Activated CD4-positive, alpha-beta memory T cell treated with anti-CD3 and anti-CD28 coated beads for 36 hours (primary cell): ENCODE measurements at places on chromosomes 2 and 18.

- no peak for DNase-seq
Measured at GRCh38 chr2:189312643-189313042, 128.6 kb upstream of the WDR75 start.

DNA sequence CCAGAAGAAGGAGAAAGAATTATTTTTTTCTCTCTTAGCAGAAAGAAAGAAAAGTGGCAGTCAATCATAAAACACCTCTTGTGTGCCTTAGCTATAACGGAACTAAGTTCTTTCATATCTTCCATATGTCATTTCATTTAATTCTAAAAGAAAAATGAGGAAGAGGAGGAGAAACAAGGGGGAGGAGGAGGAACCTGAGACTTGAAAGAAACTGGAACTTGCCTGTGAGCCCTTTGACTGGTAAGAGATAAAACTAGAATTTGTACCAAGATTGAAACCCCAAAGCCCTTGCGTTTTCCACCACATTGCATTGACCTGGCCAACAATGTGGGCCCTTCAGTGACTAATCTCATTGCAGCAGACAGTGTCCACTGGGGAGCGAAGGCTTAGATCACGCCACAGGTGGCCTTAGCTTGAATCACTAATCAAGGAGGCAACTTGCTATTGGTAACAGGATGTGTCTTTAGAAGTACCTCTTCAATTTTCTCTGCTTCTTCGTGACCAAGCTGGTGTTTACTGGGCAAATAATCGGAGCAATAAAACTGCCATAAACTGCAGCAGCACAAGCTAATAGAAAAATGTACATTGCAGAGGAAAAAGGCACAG is 307.9 kb downstream of the CLIP4 start:
- DNase-seq = no peak

GRCh38 chr18:50662177-50662576 is 102.3 kb downstream of the MAPK4 start:
- no peak for DNase-seq

- DNase-seq = no peak
Measured at GRCh38 chr2:85462322-85462721, 43.8 kb downstream of the SH2D6 start.

- DNase-seq = no peak
Measured at GRCh38 chr18:27142891-27143290, 42.2 kb downstream of the CHST9 start.

DNA sequence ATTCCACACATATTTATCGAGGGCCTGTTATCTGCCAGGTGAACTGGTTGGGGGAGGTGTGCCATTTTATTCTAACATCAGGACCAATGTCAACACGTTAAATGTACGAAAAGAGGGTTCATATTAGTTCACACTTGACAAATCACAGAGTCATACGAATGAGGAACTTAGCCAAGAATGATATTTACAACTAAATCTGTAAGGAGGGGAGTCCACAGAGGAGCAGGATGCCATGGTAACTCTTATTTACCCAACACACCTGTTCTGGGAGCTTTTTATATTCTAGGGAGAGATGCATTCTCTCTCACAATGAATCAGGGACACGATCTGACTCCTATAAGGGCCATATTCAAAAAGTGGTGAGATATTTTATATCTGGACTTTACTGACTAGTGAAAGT is 144.1 kb downstream of the CDC42EP3 start:
- DNase-seq = no peak

- no peak for DNase-seq
Measured at GRCh38 chr18:30487962-30488361, 554.6 kb downstream of the DSC3 start.

DNA sequence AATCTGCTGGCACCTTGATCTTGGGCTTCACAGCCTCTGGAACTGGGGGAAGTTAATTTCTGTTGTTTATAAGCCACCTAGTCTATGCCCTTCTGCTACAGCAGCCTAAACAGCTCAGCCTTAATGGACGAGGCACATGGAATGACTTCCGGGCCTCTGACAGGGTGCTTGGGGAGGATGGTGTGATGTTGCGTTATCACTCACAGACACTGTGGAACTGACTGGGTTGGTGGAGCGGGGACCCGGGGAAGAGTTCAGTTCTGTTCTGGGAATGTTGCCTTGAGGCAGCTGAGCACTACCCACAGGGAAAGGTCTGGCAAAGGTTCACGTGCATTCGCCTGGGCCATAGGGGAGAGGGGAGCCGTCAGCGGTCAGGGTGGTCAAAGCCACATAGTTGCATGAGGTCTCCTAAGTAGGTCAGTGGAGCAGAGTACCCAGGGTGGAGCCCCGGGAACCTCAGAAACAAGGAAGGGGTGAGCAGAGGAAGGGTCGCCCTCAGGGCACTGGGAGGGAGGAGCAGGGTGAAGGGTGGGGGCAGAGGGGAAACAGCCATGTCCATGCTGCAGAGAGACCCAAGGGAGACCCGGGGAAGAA is 36.2 kb downstream of the LRRFIP1 start:
- no peak for DNase-seq

DNA sequence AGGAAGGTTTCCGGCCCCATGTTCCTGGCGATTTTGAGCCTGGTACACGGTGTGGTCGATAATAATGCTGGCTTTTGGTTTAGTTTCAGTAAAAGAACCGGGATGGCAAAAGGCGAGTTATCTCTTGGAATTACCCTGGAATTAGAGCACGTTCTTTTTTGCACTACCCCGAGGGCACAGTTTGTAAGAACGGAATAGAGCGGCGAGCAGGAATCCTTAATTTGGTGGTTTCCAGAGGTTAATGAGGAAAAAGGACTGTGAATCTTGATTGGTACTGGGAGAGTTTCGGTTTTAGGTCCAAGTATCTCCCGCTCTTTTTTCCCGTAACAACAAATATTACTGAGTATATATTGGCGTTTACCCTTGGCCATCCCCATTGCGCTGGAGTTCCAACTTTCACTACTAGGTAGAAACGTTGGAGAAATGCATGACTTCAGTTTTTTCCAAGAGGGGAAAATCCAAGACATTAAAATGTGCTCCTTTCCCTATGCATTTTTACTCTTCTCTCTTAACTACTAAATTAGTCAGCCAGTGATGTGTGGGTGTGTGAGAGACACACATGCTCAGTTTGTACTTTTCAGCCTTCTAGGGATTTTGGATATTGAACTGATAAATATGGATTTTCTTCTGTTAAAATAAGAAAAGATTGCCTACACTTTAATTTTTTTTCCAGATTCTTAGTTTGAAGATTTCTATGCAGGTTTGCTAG is 160.8 kb downstream of the AGPS start:
- DNase-seq = no peak

DNA sequence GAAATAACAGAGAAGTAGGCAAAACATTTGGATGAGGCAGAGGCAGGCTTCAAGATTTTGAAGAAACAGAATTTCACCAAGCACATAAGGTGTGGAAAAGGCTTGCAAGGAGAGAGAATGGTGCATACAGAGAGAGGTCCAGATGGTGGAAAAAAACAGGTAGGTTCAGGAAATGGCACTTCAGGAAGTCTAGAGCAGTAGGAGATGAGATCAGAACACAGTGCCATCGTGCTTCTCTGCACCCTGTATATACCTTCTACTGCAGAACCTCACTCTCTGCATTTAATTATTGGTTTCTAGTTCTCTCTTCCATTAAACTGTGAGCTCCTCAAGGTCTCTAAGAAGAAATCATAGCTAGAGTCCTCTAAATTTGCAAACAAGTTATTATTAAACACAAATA is 2.4 kb downstream of the PAIP2B start:
- no peak for DNase-seq

GRCh38 chr2:108621687-108622681 is 87.7 kb downstream of the LIMS1 start:
- DNase-seq = peak; percentile 52

DNA sequence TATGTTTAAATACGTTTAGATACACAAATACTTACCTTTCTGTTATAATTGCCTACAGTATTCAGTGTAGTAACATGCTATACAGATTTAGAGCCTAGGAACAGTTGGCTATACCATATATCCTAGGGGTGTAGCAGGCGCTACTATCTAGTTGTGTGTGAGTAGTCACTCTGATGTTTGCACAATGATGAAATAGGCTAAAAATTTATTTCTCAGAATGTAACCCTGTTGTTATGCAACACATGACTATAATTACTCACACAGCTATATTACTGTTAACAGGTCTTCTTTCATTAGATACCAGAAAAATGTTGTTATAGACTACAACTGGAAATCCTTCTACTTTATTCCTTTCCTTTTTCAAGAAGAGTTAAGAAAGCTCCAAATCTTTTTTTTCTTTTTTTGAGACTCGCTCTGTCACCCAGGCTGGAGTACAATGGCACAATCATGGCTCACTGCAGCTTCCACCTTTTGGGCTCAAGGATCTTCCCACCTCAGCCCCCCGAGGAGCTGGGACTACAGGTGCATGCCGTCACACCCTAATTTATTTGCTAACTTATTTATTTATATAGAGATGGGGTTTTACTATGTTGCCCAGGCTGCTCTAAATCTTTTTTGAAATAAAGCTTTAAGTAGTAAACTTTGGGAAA is 48.5 kb downstream of the C2orf74 start:
- DNase-seq = no peak

DNA sequence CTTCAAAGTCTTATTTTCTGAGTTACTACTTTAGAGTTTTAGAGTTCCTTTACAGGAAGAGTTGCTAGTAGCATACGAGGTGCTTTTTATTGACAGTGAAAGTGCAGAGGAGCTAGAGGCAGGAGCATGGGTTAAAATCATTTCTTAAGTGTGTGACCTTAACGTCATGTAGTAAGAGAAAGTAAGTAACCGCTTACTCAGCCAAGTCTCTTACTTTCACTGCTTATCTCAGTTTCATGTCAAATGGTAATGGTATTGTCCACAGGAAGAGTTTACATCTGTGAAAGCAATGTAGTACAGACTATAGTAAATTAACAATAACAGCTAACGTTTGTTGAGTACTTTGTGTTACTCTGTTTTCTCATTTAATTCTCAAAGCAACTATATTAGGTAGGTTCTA is 12.6 kb downstream of the NDUFAF7 start:
- DNase-seq = no peak

DNA sequence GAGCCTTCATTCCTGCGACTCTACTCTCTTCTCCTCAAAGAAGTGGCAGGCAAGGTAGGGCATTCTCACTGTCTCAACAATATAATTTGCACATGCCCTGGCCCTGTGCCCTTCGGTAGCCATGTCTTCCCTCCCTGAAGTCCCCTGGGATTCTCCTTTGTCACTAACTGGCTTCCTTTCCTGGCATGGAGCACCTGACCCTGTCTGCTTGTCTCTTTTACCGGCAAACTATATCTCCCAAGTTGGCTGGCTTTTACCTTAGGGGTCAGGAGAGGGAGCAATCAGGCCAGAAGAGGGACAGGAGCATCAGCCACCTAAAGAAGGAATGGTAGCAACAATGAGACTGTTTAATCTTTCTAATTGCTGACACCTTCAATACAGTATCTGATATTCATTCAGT is 51.9 kb upstream of the RMDN2 start:
- no peak for DNase-seq

DNA sequence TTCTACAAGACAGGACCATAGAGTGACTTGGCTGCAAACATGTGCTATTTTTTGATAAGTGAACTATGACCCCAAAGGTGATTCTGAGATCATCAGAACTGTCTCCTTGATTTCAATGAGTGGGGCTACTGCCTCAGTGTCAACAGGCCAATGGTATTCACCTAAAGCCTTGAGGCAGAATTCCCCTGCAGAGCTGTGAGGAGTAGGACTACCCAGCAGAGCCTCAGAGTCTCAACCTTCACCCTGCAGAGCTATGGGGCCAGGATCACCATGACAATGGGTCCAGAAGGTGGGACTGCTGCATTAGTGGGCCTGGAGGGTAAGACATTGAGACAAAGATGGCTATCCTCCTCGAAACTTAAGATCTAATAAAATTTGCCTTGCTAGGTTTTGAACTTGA is 1668.2 kb upstream of the SLC39A10 start:
- DNase-seq = no peak

GRCh38 chr2:50466685-50467084 is 565.2 kb downstream of the NRXN1 start:
- no peak for DNase-seq

DNA sequence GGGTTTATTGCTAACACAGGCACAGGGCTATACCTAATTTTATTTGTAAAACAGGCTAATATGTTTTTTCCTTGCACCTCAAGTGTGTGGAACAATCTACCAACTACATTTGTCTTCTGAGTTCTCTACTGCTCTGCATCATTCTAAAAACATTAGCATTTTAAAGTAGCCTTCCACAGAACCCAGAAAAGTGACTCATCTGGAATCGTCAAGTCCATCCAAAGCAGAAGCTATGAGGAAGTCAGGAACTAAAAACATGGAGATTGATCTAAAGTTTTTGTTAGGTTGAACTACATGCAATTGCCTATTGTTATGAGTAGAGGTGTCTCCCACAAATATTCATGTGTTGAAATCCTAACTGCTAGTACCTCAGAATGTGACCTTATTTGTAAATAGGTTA is 70.9 kb downstream of the SUCLG1 start:
- no peak for DNase-seq

GRCh38 chr2:189466046-189466445 is 24.8 kb downstream of the WDR75 start:
- DNase-seq = no peak

DNA sequence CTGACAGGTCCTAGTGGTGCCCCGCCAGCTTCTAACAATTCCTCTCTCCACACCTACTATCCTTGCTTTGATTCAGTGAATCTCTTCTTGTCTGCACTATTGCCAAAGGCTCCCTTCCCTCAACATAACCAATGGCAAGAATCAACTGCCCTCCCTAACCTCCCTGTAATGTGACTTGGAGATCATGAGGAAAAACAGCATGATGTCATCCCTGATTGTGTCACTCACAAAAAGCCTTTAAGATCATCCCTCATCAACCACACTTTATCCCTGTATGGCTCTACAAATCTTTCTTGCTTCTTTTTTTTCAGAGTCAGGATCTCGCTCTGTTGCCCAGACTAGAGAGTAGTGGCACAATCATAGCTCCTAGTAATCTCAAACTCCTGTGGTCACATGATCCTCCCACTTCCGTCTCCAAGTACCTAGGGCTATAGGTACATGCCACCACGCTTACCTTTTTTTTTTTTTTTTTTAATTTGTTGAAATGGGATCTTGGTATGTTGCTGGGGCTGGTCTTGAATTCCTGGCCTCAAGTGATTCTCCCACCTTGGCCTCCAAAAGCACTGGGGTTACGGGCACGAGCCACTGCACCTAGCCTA is 19.7 kb downstream of the SAP130 start:
- no peak for DNase-seq

DNA sequence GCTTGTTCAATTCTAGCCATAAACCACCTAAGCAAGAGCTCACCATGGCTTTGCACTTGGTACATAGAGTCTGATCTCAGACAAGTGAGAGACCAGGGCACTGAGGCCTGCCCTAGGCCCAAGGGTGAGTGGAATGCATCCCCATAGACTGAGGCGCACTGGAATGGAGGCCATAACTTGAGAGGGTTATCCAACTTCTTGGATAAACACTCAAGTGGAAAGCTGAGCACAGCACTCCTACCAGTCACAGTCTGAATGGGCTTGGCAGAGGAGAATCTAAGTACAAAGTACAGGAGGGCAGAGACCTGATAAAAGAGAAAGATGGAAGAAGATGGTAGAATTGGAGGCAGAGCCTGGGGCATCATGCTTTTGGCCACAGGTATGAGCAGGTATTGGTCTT is 30.4 kb upstream of the CASP10 start:
- no peak for DNase-seq
